ENCODE measurements at places on chromosomes 3 and 15.

- DNase-seq: peak; percentile 14
Observed at GRCh38 chr3:119098619-119099222, 47.2 kb upstream of the TEX55 start.

- no peak for DNase-seq
Observed at GRCh38 chr3:25489858-25490593, 62.0 kb downstream of the RARB start.

- no peak for DNase-seq
Observed at GRCh38 chr3:181862502-181862901, 150.8 kb downstream of the SOX2 start.

GRCh38 chr3:29711255-29711771, 430.4 kb downstream of the RBMS3 start:
- no peak for DNase-seq

- DNase-seq: no peak
Observed at GRCh38 chr3:136192831-136193230, 3.3 kb downstream of the MSL2 start.

DNA sequence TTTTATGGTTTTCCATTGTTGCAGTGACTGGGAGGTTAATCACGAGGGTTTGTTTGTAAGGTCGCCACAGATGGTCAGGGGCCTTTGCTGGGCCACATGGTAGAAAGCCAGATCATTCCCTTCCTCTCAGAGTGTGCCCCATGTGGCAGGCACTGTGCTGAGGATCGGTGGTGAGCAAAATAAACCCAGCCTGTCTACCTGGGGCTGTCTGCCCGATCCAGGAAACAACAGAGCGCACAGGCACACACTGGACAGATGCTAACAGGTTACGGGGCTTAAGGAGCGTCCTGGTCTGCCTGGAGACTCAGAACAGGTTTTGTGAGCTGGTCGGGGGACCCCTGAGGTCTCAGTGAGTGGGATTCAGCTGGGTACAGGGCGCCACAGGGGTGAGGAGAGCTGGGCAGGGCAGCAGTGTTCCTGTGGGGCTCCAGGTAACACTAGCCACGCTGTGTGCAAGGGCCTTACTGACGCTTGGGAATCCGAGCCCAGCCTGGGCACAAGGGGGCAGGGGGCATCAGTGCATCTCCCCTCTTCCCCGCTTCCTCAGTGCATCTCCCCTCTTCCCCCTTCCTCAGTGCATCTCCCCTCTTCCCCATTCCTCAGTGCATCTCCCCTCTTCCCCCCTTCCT, 136.4 kb downstream of the DNAJB8 start:
- no peak for DNase-seq

All from left renal pelvis (tissue), 4 donors.